ENCODE measurements at places on chromosomes 11 and 22.

- no peak for DNase-seq
Measured at GRCh38 chr11:75166791-75167190, 15.9 kb downstream of the SLCO2B1 start.

GRCh38 chr22:30694640-30695350, at the start of gene OSBP2:
OSBP2 (plus strand) TSS chr22:30694874; CDS start chr22:30694910, 36 bp downstream.
- no peak for DNase-seq

DNA sequence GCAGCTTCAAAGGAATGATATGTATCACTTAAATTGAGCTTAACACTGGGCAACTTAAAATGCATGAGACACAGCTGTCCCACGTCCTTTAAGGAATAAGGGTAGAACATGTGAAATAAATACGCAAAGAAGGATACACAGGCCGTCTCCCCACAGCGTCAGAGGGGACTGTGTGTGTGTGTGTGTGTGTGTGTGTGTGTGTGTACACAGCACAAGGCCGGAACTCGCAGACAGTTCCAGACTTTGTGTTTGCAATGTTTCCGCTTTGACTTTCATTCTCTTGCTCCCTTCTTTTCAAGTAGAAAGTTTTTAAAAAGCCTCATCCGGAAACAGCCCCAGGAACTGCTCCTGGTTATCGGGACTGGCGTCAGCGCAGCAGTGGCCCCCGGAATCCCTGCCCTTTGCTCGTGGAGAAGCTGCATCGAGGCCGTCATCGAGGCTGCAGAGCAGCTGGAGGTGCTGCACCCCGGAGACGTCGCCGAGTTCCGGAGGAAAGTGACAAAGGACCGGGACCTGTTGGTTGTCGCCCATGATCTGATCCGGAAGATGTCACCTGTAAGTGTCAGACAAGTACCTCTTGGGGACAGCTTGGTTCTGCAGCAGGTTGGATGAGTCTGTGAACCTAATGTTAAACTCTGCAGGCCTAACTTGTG, 13.3 kb downstream of the FAM118A start:
- DNase-seq, result no peak

- DNase-seq, result no peak
Measured at GRCh38 chr22:27719535-27720227, 81.9 kb downstream of the MN1 start.

- no peak for DNase-seq
Measured at GRCh38 chr11:77252555-77253270, 48.8 kb downstream of the GDPD4 start.

- no peak for DNase-seq
Measured at GRCh38 chr22:45626198-45626651, 45.4 kb upstream of the ATXN10 start.

- DNase-seq, result no peak
Measured at GRCh38 chr11:45920531-45921477, 1.7 kb upstream of the LARGE2 start.

DNA sequence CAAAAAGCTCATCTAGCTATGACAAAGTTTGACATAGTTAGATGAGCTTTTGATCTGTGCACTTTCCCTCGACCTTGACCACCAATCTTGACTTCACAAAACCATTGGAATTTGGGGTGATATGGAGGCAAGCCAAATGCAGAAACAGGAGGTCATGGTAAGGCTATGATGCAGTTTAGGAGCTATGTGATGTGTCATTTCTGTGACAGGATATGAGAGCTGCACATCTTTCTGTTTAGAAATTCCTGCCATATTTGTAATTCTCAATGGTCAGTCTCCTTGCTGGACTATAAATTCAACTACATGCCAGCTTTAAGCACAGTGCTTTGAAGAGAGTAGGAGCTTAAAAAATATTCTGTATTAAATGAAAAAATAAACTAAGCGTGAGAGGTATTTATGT, 12.9 kb downstream of the OR51B6 start:
- DNase-seq, result no peak

DNA sequence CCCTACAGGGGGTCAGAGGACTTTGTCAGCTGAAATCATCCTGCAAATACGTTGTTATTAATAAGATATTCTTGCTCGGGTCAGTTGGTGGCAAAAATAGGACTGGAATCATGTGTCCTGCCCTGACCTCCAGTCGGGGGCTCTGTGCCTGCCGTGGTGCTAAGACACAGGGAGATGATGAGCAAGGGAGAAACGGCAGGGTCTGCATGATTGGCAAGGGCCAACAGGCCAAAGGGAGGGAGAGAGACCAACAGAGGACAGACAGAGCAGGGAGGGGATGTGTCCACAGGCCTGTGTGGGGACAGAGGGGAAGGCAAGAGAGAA, 10.4 kb upstream of the TSKU start:
- DNase-seq, result no peak

DNA sequence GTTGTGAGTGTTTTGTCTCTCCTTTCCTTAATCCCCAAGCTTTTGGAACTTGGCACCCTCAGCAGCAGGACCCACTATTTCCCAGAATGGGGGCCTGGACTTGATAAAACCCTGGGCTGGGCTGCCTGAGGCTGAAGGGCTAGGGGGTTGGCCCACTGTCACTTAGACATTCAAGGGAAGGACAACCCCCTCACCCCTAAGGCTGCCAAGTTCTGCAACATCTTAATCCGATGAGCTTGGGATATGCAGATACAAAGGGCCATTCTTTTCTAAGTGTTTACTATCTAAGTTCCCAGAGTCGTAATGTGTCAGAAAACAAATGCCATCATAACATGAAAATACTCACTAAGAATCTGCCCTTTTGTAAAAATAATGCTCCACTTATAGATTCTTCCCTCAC, 42.9 kb downstream of the IRAG1 start:
- DNase-seq, result no peak

- DNase-seq, result no peak
Measured at GRCh38 chr22:29380032-29380781, 8.2 kb downstream of the AP1B1 start.

DNA sequence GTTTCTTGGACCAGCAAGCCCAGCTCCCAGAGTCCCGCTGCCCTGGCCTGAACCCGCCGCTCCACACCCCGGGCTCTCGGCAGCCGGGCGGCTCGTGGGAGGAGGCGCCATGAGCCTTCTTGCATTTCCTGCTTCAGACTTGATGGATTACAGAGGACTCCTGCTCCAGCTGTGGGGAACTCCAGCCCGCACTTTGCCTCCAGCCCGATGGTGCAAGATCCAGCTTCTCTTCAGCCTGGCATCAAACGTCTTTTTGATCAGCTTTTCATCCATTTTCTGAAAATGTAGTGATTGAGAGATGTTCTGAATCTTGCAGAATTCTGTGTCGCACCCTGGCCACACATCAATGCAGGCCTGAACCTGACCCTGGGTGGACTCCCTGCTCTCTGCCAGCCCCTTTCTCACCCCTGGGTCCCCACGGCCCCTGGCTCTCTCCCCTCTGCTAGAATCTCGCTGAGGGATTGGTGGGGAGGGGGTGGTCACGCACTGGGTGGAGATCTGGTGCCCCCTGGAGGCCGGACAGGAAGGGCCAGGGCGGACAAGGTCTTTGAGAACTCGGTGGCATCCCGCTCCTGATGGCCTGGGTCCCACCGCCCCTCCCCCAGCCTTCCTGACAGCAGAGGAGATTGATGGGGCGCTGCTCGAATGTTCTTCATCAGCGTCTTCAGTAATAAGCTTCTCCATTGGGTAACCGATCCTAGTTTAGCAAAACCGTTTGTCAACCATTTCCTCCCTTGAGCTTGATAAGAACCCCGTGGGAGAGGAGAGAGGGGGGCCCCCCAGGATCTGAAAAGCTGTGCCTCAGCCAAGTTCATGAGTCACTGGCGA, 12.1 kb upstream of the NFAM1 start:
- no peak for DNase-seq

GRCh38 chr11:102926517-102926916, 29.0 kb downstream of the MMP13 start:
- DNase-seq, result no peak

DNA sequence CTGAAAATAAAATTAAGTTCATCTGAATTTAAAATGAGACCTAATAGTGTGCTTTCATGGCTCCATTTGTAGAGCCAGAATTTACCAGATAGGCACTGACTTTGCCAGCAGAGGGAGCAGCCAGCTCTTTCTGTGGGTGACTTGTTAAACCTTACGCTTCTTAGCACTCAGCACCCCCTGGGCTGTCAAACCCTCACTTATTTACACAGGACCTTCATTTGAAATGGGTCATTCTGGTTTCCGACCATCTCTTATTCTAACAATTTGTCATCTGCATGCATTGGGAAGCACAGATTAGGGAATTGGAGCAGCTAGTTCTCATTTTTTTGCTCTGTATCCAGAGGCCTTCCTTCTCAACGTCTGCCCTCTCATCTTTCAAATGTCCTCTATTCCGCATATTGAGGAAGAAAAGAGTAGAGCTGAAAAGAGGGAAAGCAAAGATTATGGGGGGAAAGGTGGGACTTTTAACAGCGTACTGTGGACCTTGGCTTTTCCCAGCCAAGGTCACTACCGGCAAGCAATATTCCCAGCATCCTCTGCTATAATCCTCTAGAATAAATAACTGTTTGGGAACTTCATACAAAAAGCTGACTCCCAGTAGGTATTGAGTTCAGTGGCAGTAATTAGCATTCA, 3.1 kb downstream of the ASRGL1 start:
- no peak for DNase-seq

DNA sequence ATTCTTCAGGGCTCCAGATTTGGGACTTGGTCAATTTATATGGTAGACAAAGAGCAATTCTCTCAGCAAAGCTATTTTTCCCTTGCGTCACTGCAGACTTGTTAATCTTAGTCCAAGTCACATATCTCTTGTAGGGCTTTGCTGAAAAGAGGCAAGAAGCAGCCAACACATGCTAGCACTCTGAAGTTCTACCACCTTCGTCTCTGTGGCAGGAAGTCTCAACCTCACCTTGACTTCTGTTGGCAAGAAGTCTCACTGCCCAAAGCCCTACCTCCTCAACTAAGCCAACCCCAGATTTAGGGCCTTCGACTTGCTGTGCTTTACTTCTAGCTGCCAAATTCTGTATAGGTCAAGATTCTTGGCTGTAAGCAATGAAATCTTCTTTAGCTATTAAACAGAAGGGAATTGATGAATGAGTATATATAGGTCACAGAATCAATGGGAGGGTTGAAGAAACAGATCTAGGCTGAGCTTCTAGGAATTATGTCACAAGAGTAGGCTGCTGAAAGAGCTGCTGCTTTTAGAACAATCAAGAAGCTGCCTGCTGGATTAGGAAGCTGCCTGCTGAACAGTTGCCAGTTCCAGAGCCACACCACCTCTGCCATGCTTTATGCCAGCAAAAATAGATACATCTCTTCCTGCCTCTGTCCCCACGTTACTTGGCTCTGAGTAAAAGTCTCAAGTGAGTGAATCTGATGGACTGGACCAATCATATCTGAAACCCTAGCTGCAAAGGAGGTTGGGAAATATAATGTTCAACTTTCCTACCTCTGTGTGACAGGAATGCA, 17.6 kb upstream of the NCR3LG1 start:
- DNase-seq, result no peak

DNA sequence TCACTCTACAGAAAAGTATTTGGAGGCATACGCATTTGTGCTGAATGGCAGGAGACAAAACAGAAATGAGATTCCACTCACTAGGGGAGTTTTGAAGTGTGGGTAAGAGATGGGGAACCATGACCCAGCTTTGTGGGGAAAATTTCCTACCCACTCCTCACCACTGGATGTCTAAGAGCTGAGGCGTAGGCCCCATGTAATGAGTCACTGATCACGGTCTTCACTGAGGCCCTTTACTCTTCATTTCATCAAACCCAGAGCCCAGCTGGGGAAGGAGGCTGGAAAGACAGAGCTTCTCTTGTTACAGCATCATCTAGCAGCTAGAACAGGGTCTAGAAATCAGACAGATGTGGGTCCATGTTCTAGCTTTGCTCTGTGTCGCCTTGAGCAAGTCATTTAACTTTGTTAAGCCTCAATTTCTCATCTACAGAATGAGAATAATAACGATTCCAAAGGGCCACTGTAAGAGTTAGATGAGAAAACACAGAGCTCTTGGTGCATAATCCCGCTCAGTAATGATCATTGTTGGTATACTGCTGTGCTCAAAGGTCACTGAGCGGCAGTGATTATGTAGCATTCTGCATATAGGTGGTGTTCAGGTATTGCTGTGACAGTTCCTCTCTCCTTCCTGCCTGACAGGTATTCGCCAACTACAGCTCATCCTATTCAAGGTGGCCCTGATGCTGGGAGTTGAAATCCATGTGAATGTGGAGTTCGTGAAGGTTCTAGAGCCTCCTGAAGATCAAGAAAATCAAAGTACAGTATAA, 97.2 kb downstream of the MICAL2 start:
- DNase-seq, result no peak

- no peak for DNase-seq
Measured at GRCh38 chr11:55701429-55701828, 39.4 kb downstream of the OR4C6 start.

DNA sequence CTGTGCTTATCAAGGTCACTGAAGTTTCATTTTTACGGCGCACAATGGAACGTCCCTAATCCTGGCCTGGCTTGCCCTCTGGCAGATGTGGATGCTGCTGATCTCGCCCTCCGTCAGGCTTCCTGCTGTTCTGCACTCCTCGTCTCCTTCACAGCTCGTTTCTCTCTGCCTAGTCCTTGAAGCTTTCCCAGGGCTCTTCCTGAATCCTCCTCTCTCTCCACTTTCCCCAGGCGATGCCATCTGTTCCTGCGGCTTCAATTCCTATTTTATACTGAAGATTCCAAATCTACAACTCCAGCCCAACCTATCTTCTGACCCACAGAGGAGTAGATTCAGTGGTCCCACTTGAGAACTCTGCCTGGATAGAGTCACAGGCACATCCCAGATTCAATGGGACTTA, 14.2 kb downstream of the SLC22A8 start:
- no peak for DNase-seq

GRCh38 chr11:72652873-72653630, 21.2 kb downstream of the PDE2A start:
- DNase-seq, result no peak

DNA sequence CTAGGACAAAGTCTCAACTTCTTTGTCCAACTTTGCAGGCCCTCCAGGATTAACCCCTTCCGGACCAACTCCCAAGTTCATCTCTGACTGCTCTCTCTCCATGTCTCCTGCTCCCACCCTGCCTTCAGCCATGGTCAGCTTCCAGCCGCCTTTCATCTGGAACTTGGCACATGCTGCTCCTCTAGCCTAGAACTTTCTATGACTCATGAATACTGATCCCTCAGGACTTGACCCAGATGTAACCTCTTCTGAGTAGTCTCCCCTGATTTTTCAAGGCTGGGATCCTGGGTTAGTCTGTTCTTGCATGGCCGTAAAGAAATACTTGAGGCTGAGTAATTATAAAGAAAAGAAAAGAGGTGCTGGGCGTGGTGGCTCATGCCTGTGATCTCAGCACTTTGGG, 5.2 kb upstream of the SLC15A3 start:
- DNase-seq, result no peak

DNA sequence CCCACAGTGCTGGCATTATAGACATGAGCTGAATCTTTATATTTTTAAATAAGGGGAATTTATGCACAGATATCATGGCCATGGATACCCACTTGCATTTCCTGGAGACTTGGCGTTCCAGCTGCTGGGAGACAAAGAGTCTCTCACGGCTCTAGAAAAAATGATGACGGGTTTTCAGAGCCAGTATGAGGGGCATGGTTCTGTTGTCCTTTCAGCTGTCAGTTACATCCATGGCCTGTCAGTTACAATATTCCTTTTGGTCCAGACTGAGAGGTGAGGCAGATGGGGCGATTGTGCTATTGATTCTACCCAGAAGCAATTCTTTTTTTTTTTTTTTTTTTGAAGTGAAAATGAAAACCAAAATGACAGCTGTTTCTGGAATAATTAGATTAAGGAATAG, 29.7 kb downstream of the USH1C start:
- DNase-seq, result no peak

Measured in esophagus squamous epithelium (tissue), 5 donors.